ENCODE measurements at places on chromosomes 7 and 10.

- peak; percentile 30 for DNase-seq
Observed at GRCh38 chr10:73850863-73851461, 23.4 kb downstream of the CAMK2G start.

- DNase-seq, result no peak
Observed at GRCh38 chr7:17595546-17595945, 297.1 kb downstream of the AHR start.

DNA sequence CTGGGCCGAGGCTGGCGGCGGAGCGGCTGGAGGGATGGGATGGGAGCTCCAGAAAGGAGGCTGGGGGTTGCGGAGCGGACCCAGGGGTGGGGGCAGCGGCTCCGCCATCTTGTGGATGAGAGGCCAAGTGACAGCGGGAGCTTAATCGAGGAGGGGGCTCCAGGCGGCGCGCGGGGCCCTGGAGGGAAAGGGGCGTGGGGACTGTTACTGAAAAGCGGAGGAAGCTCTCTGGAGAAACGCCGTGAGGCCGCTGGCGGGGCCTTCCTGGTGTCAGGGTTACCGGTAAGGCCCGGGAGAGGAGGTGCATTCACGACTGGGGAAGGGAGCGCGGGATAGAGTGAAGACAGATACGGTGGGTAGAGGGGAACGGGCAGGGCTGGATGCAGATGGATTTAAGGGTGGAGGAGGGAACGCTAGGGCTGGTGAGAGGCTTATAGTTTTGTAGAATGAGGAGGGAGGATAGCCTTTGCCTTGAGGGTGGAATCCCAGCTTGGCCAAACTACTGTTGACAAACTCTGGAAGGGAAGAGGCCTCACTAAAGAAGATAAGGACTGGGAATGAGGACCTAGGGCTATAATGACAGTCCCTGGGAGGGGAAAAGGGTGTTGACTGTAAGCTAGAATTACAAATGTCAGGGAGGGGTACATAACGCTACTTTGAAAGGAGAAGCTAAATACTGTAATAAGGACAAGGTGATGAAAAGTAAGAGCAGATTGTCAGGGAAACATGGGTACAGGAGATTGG lies 535 bp downstream of the BTRC start:
- DNase-seq, result peak; percentile 77

GRCh38 chr7:98294326-98294725 lies 12.8 kb downstream of the BRI3 start:
- DNase-seq, result no peak

DNA sequence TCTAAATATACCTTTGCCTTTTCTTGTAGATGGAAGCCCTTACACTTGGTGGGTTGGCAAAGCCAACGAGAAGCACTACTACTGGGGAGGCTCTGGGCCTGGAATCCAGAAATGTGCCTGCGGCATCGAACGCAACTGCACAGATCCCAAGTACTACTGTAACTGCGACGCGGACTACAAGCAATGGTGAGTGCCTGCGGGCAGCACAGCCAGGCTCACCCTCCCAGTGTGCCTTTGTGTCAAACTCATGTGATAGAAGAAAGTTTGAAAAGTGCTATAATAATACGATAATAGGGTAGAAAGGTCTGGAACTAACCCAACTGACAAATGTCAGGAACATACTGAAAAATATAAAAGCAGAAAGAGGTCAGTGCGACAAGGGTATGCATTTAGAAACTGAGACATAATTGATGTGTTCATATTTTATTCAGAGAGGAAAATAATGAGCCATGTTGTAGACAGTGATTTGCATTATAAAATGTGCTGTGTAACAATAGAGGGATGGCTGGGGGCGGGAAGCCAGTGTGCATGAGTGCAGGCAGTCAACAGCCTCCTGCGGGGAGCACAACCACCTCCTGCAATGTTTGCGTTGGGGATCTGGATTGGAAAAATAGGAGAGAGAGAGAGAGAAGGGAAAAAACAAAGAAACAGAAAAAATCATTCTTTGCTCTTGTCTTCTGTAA lies 686.9 kb upstream of the C7orf33 start:
- DNase-seq, result no peak

DNA sequence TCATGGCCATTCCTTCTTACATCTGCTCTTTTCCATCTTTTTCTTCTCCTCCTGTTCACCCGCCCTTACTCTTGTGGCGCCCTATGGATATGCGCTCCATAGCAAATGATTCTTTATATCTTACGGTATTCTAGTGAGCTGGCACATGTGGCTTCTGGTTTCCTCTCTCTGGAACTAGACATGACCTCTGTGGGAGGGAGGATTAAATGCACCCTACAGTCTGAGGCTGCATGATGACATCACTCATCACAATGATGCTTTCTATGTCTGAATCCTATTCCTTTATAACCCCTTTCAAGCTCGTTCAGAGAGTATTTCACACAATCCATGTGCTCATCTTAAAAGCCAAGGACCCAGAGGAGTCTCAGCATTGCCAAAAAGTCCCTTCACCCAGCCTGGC lies 153.3 kb downstream of the EGFR start:
- no peak for DNase-seq

DNA sequence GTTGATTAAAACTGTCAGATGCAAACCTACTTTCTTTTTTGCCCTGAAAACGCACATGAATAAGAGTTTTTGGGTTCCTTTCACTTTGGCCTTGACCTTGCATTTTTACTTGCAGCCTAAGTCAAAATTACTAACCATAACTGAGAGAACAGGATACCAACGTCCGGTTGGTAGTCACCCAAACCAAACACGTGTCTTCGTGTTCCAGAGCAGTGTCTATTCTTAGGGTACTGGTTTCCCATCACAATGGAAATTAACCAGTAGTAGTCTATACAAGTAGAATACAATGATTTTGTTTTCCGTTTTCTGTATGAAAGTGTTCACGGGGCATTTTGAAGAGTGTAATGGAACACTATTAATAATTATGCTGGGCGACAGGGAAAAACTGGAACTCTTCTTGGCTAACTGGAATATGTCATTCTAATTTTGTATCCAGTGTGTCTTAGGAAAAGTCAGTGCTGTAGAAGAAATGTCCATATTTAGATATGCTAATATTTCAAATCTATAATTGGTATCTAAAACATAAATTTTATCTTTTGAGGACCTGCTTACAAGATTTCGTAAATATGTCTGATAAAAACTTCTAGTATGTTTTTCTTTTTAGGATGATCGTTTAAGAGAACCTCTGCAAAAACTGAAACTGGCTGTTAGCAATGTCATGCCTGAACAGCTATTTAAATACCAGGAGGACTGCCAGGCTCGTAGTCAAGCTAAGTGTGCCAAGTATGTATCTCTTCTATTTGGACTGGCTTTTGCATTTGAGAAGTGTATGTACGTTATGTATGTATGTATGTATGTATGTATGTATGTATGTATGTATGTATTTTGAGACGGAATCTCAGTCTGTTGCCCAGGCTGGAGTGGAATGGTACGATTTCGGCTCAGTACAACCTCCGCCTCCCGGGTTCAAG lies 40.9 kb downstream of the UBN2 start:
- DNase-seq, result no peak

DNA sequence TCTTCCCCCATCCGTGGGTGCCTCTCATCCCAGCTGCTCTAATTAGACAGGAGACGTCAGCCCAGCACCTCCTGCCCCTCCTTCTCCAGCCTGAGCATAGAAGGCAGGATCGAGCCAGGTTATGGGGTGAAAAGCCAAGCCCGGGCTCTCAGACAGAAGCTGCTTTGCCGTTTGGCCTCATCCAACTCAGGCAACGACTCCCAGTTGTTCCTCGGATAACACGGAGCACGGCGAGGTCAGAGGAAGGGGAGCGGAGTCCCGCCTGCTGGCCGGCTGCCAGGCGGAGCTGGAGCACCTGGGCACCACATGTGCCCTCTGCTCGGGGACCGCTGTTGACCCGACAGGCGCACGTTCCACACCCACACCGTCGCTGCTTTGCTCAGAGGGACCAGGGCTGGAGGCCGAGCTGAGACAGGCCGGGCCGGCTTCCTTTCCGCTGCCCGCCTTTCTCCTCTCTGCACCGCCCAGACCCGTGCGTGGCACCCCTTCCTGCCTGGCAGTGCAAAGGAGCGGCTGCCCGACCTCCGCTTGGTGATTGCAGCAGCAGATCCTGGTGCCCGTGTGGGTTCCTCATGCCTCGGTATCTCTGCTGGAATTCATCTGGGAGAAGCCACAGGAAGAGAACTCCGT lies 21.6 kb upstream of the UNCX start:
- DNase-seq, result no peak

DNA sequence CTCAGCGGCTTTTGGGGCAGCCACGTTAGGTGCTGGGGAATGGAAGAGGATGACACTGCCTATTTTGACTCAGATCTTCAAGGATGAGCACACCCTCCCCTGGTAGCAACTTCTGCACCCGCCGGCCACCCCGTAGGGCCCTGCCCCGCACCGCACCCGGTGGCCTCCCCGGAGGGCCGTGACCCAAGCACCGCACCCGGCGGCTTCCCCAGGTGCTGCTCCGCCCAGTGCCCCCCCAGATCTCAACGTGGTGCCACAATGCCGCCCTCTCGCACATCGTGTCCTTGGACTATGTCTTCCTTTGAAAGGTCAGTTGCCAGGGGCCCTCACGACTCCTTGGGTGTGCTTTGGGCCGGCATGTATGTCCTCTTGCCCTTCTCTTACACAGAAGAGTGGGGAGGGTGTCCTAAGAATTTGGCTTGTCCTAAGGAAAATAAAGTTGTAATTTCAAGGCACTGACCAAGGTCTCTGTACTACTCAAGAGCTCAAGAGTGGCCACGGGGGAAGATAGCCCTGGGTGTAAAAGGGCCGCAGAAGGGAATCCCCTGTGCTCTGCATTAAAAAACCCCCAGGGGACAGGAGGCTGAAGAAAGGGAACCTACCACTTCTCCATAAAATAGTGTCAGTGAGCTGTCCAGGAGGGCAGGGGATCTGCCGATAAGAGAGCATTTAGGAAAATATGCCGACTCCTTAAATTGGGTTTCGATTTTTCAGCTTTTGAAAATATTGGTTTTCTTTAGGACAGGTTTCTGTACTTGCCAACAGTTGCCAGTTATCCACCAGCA lies 1.6 kb upstream of the LANCL2 start:
- DNase-seq, result no peak

GRCh38 chr10:52212062-52212461 lies 102.0 kb upstream of the DKK1 start:
- no peak for DNase-seq

GRCh38 chr10:132310701-132311337 lies 3.1 kb upstream of the STK32C start:
- no peak for DNase-seq

DNA sequence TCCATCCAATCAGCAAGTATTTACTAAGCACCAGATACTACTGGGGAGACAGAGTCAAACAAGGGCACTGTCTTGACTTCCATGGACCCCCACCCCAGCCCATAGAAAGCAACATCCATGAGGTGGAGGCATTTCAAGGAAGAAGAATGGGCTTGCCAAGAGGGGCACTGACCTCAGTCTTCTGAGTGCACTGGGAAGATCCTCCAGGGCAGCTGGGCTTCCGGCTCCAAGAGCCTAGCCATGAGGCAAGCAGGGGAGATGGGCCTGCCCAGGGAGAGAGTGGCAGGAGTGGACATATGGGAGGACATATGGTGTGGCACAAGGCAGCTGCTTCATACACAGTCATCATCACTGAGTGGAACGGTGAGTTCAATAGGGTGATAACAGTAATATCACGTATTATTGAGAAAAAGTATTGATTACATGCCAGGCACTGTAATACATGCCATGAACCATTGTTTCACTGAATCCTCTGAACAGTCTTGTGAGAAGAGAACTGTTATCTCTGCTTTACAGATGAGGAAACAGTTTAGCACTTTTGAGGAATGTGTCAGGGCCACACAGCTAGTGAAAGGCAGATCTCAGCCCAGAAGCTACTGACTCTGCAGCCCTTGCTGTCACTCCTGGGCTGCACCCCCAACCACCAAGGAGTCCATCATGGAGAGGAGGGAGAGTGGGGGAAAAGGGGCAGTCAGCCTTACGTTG lies 331.7 kb upstream of the ZMIZ1 start:
- peak; percentile 8 for DNase-seq

GRCh38 chr10:15353471-15354017 lies 17.5 kb downstream of the FAM171A1 start:
- no peak for DNase-seq

- no peak for DNase-seq
Observed at GRCh38 chr10:128122931-128123330, 3.3 kb downstream of the MKI67 start.

DNA sequence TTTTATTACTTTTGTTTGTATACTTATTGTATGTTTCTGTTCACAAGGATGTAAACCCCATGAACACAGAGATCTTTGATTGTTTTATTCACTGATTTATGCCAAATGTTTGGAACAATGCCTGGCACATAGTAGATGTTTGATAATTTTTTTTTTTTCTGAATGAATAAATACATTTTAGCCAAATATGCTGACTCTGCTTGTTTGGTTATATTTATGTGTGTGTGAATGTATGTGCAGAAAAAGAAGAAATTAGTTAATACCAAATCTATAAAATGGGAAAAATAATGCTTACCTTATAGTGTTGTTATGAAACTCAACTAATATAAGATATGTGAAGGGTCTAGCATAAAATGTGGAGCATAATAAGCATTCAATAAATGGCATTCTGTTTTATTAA lies 203.9 kb downstream of the MDFIC start:
- no peak for DNase-seq

DNA sequence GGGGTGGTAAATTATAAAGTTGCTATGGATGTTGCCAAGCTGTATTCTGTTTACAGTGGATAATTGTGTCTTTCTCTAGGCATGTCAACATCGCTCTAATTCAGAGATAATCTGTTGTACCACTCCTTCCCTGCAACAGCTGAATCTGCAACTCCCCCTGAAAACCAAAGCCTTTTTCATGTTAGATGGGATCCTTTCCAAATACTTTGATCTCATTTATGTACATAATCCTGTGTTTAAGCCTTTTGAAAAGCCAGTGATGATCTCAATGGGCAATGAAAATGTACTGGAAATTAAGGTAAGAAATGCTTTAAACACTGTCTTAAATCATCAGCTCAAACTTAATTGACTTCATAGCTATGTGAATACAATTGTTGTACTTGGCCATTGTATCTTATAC lies 91.0 kb downstream of the MET start:
- no peak for DNase-seq

All from OCI-M1 (cell line).